ENCODE measurements at places on chromosomes 1 and 21. TPM values are rescaled to one million over a fixed set of nuclear protein-coding genes. Genes with fewer than 3 reads are reported as not detected.

The UBL4B gene
- 11.7 TPM for total RNA-seq

The DISP3 gene
- total RNA-seq: 2.3 TPM

The FCMR gene
- not detected for total RNA-seq

The LEFTY1 gene
- 1.7 TPM for total RNA-seq

The MYBPH gene
- total RNA-seq: not detected

The CHAF1B gene
- total RNA-seq: 9.2 TPM

GRCh38 chr1:58815686-58816071 lies 31.8 kb upstream of the JUN start:
- no peak for DNase-seq

DNA sequence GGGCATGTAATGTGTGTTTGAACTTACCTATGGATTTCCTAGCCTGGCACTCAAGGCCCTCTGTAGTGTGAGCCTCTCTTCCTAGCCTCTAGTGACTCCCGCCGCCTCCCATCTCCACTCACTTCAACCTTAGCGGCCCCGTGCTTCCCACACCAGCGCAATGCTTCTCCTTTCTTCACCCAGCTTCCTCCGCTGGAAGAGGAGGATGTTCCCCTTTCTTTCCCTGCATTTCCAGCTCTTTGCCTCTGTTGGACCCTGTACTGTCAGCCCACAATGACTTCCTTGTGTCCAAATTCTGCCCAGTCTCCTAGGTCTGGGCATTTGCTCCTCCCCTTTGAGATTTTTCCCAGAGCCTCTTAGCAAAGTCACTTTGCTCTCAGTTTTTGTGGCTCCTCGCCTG lies 138.1 kb upstream of the IRF2BP2 start:
- DNase-seq: no peak

- no peak for DNase-seq
Measured at GRCh38 chr21:32795802-32796559, 24.4 kb upstream of the PAXBP1 start.

DNA sequence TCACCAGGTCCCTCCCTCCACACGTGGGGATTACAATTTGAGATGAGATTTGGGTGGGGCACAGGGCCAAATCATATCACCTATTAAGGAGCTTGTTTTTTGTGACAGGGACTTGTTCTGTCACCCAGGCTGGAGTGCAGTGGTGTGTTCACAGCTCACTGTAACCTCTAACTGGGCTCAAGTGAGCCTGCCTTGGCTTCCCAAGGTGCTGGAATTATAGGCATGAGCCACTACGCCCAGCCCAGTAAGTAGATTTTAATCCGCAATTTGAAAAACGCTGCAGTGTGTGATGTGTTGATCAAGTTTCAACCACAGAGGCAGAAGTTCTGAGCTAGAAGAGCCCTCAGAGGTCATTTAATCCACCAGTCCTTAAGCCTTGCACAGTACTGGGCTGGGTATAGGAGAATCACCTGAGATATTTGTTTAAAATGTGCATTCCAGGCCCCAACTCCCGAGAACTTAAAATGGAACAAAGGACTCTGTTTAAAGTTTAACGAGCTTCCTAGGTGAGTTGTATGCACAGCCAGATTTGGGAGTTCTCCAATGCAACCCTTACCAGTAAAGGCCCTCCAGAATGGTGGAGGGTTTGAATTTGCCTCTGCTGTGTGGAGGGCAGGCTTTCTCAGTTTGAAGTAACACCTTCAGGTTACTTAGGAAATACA lies 13.4 kb downstream of the RPL11 start:
- DNase-seq: no peak

DNA sequence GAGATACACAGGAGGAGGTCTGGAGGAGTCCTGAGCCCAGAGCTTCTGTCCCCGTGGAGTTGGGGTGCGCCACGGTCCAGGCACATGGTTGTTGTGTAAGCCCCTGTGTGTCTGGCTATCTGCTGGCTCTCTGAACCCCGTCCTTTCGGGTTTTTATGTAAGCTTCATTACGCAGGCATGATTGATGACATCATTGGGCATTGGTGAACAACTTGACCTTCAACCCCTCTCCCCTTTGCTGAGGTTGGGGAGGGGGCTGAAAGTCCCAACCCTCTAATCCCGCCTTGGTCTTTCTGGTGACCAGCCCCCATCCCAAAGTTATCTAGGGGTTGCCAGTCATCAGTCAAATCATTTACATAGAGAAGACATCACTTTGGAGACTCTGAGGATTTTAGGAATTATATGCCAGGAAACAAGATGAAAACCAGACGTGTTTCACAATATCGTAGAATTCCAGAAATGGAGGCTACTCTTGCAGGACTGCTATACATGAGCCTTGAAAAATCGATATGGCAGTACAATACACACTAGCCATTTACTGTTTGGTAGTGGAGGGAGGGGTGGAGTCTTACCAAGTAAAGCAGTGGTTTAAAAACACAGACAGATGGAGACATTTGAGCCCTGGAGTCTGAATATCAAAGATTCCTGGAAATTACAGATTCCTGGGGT lies 69.8 kb upstream of the SCAF4 start:
- DNase-seq: no peak

DNA sequence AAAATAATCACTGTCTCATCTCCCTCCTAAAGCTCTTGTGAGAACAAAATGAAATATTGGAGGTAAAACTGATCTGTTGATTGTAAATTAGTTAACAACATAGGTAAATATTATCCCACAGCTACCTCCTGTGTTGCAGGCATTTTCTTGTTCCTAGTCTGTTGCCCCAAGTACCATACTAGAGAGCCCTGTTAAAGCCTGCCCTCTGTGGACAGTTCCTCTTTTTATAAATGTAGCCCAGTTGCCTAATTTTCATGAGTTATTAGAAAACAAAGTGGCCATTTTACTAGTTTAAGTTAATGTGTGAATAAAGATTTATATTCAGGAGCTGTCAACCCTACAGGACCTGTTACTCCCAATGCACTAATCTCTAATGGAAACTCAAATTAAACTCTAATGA lies 180.0 kb upstream of the KCND3 start:
- DNase-seq: no peak

- no peak for DNase-seq
Measured at GRCh38 chr1:193747579-193747978, 561.2 kb upstream of the B3GALT2 start.

GRCh38 chr21:20388400-20388799 lies 609.8 kb upstream of the NCAM2 start:
- no peak for DNase-seq

GRCh38 chr1:212166644-212167043 lies 118.6 kb upstream of the PPP2R5A start:
- no peak for DNase-seq

Measured in mesothelial cell of epicardium (in vitro differentiated cells).